ENCODE measurements at places on chromosomes 4 and X. TPM values are rescaled to one million over a fixed set of nuclear protein-coding genes. Genes with fewer than 3 reads are reported as not detected.

The SLITRK4 gene
- total RNA-seq = 0.43 TPM

The NAP1L2 gene
- 0.73 TPM for total RNA-seq

The ACE2 gene
- total RNA-seq = 8.7 TPM

The SPANXD gene
- total RNA-seq = not detected

The TCEAL6 gene
- not detected for total RNA-seq

The PF4V1 gene
- total RNA-seq = not detected

The ZBED1 gene
- 39.8 TPM for total RNA-seq

The SCML1 gene
- total RNA-seq = 7.0 TPM

The TMPRSS11E gene
- not detected for total RNA-seq

The PPEF2 gene
- total RNA-seq = not detected

The BMP15 gene
- total RNA-seq = not detected
